M059J (cell line): ENCODE measurements at places on chromosomes 4 and X. TPM values are rescaled to one million over a fixed set of nuclear protein-coding genes. Genes with fewer than 3 reads are reported as not detected.

DNA sequence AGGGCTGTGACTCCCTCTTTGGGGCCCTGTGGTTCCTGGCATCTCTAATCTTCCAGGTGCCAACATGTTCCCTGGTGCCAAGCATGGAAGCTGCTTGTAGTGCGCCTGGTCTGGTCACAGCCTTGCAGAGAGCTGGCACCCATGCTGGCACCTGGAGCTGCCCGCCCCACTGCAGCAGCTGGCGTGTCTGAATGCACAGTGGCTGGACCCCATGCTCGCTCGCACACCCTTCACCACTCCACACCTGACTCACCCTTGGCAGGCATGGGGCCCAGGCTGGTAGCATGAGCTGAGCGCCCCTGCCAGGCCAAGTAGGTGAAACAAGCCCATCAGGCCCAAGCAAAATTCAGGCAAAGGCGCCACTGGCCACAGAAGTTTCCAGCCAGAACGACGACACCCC is 119.1 kb downstream of the DNAAF6 start:
- no peak for DNase-seq

CENPVL3 gene
- not detected in 2 replicates for total RNA-seq

DNA sequence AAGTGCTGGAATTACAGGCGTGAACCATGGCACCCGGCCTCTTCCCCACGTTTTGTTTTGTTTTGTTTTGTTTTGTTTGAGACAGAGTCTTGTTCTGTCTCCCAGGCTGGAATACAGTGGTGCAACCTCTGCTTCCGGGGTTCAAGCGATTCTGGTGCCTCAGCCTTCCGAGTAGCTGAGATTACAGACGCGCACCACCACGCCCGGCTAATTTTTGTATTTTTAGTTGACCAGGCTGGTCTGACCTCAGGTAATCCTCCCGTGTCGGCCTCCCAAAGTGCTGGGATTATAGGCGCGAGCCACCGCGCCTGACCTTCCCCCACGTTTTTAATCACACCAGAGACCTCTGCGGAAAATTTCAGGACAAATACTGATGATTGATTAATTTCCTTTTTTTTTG is 2.2 kb downstream of the ENOPH1 start:
- DNase-seq, result no peak

CFAP299 gene
- total RNA-seq, result not detected in 2 replicates

DNA sequence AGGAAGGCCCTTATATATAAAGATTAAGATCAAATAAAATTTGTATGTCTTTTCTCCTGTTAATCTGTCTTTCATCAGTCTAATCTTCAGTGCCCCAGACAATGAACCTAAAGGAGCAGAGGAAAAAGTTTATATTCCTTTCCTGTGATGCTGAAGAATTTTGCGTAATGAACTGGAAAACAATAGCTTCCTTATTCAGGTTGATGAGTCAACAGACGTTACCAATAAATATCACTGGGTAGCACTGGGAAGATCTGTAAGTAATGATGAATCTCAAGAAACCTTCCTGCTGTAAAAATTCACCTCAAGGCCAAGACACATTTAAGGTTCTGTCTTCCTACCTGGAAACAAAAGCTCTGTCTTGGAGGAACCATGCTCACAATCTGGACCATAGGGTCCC is 25.5 kb downstream of the CDKN2AIP start:
- peak; percentile 78 for DNase-seq

BTC gene
- 0.54 and 8.2 TPM in 2 replicates for total RNA-seq

SPANXA2 gene
- total RNA-seq, result 157 and 162 TPM in 2 replicates

DNA sequence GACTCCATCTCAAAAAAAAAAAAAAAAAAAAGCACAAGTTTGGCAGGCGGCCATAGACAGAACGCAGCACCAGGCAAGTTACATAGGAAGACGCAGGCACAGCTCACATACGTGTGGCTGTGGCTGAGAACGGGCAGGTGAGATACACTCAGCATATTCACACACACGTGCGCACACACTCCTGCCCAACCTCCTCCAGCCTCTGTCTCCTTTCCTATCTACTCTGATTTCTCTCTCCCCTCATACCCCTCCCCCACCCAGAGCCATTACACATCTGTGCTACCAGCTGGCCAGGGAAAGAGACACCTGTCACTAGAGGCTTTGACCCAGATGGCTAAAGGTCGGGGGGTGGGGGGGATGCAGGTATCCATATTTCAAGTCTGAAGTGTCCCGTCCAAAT is 2.2 kb upstream of the SLC38A5 start:
- DNase-seq, result no peak

GRCh38 chr4:23904639-23905071 is 14.8 kb upstream of the PPARGC1A start:
- DNase-seq, result no peak

GRCh38 chr4:52914051-52914605 is 52.0 kb downstream of the RASL11B start:
- DNase-seq, result peak; percentile 43

GRCh38 chrX:14363728-14364127 is 165.6 kb upstream of the GLRA2 start:
- DNase-seq, result peak; percentile 14

- no peak for DNase-seq
These were observed 70.8 kb downstream of the ARX start for GRCh38 chrX:24945009-24945408.

GRCh38 chr4:40575846-40576245 is 53.8 kb downstream of the RBM47 start:
- DNase-seq, result peak; percentile 76

DNA sequence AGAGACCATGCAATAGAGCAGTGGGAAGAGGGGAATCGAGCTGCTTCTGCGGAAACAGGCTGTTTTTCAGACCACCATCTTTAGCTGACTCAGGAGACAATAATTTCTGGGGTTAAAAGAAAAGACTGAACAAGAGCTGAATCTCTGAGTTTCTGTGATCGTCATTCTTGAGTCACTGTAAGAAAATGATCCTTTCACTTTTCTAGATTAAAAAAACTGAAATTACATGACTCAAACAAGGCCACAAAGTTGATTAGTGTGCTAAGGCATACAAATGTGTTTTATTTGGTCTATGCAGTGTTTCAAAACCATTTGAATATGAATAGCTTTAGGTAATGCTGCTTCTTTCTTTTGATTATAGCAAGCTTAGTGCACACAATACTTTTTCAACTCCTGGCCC is 194.4 kb upstream of the RPL34 start:
- DNase-seq, result peak; percentile 80

FAM47E gene
- total RNA-seq, result not detected in 2 replicates
